Left forelimb (tissue), 1 donor: ENCODE measurements at places on chromosomes 3 and 15.

- DNase-seq: no peak
Observed at GRCh38 chr3:49004352-49005302, 2.6 kb upstream of the WDR6 start.

GRCh38 chr15:66231394-66232266, 21.9 kb downstream of the MEGF11 start:
- no peak for DNase-seq

DNA sequence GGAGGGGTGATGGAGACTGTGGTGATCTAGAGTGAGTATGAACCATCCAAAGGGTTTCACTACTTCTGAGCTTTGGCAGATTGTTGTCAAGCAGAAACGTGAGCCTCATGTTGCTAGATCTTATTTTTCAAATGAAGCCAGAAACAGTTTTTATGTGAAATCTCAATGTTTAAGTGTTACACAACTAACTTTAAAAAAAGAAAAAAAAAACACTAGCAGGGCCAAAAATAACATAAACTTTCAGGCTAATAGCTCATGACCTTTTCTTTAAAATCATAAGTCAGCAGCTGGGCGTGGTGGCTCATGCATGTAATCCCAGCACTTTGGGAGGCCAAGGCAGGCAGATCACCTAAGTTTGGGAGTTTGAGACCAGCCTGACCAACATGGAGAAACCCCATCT, 2.1 kb upstream of the HTR3D start:
- no peak for DNase-seq

DNA sequence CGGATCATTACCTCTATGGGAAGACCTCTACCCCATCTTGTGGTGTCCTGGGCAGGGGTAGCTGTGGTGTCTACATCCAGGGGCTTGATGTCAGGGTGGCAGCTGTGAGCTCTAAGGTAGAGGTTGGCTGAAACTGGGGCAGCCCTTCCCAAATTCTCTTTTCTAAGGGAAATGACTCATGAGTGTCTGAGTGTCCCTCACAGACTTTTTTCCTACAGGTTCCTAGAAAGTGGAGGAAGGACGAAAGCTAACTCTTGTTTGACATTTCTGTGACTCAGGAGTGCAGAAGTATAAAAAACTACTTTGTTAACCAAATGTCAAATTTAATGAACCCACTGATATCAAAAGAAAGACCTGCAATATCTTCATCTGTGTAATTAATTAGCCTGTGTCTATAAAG, 481.5 kb downstream of the PDCD6IP start:
- no peak for DNase-seq

GRCh38 chr15:96158938-96159337, 171.6 kb upstream of the NR2F2 start:
- no peak for DNase-seq

DNA sequence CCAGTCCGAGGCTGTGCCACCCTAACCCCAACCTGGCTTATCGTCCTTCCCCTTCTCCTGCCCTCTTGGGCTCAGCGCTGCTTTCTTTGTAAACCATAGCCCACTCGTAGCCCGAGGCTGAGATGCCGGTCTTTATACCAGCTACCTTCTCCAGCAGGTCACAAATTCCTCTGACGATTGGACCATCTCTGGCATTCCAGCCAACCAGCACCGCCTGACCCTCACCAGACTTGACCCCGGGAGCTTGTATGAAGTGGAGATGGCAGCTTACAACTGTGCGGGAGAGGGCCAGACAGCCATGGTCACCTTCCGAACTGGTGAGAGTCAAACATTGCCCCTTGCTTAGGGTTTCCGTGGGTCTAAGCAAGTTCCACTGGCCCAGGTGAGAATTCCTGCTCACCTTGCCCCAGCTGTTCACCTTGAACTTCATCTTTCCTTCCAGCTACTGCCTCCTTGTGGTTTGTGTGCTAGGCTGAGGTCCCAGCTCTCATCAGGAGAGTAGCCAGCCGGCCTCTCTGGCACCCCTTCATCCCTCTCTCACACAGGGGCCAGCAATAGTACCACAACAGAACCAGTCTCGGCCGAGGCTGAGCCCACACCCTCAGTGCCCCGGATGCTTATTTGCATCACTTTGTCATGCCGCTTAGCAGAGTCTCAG, 66.7 kb downstream of the BOC start:
- DNase-seq: peak; percentile 53

- no peak for DNase-seq
Observed at GRCh38 chr3:8953313-8953712, 10.0 kb downstream of the RAD18 start.

GRCh38 chr3:177196008-177196455, 1.2 kb downstream of the TBL1XR1 start:
- no peak for DNase-seq

DNA sequence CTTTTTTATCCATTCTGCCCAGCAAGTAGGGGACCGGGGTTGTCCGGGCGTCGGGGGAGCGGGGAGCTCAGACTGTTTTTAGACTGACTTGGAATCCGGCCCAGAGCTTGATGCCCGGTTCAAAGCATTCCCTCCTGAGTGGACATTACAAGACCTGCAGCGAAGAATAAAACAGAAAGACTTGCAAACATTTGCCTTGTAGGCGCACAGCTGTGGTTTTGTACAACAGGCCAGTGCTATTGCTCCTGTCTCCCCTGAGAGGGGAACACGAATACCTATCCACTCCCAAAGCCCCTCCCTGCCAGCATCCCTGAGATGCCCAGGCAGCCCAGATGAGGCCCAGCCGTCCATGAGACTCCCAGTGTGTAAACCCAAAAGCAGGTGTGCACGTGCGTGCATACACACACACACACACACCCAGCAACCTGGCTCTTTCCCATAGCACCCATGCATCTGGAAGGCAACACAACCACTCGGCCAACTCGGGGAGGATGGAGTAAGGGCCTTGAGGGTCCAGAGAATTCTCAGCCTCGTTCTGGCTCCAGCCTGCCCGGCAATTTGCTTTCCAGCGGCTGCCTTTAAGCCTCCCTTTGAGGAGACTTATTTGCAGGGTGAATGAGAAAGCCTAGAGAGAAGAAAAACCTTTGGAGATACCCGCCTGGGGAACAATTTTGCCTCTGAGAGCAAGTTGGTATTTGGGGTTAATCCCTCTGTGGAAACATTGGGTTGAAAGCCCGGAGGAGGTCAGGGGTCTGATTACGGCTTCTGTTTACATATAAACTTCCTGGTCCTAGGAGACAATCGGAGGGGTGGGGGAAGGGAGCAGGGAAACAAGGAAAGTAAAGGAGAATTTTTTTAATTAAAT, 161.0 kb upstream of the HES1 start:
- no peak for DNase-seq

DNA sequence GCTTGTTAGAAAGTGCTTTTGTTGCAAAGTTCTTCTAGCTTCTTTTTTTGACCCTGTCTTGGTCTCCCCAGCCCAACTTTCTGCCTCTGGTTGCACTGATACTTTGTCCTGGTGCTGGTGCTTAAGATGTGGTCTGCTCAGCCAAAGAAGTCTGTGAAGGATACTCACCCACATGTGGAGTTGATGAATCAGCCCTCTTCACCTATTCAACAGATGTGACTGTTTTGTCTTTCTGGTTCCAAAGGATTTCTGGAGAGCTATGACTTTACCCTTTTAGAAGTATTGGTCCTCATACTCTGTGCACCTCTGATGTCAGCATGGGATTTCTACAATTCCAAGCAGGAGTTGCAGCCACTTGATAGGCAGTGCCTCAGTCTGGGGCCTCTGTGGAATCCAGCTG, 84.1 kb downstream of the PCCB start:
- DNase-seq: no peak

- no peak for DNase-seq
Observed at GRCh38 chr3:78670094-78670493, 1097.7 kb downstream of the ROBO1 start.

DNA sequence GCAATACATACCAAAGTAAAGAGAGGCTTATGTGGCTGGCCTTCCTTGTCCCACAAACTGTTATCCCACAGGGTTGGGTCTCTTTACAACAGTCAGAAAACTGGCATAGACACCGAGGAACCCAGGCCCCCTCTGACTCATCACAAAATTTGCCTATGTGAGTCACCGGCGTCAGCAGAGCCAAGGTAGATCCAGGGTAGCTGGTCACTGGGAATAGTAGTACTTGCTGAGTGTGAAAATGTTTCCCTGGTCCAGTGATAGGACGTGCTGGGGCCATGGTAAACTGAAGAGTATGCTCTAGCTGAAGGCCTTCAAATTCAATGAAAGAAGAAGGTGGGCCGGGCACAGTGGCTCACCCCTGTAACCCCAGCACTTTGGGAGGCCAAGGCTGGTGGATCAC, 27.1 kb upstream of the SKIL start:
- DNase-seq: no peak

- no peak for DNase-seq
Observed at GRCh38 chr15:96338074-96338765, 7.7 kb downstream of the NR2F2 start.

DNA sequence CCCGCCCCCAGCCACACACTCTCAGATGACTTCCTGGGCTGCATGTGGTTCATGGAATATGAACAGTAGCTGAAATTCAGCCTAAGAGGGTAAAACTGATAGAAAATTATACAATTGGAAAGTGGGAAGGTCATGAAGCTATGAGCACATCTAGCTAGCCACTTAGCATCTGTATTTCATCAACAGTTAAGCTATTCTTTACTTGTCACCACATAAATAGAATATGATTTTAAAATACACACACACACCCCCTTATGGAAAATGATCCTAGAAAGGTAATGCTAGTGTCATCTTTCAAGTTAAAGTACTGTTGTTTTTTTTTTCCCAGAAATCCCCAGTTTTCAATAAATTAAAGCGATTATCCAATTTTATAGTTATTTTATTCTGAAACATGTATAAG, 3.6 kb downstream of the MAP4 start:
- DNase-seq: no peak

GRCh38 chr3:146226881-146227280, 24.0 kb downstream of the PLSCR4 start:
- no peak for DNase-seq

GRCh38 chr3:53171827-53172505, 11.0 kb downstream of the PRKCD start:
- DNase-seq: no peak

DNA sequence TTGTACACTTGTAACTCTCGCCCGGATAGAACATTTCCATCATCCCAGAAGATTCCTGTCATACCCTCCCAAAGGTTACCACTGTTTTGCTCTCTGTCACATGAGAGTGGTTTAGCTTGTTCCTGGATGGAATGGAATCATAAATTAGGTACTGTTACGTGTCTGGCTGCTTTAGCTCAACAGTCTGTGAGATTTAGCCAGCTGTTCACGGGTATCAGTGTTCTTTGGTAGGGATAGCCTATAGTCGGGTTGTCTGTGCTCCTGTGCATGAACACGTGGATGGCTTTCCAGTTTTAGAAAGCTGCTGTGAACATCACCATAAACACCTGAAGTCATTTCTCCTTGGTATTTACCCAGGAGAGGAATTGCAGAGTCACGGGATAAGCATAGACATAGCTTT, 58.2 kb upstream of the NR2C2 start:
- DNase-seq: no peak

DNA sequence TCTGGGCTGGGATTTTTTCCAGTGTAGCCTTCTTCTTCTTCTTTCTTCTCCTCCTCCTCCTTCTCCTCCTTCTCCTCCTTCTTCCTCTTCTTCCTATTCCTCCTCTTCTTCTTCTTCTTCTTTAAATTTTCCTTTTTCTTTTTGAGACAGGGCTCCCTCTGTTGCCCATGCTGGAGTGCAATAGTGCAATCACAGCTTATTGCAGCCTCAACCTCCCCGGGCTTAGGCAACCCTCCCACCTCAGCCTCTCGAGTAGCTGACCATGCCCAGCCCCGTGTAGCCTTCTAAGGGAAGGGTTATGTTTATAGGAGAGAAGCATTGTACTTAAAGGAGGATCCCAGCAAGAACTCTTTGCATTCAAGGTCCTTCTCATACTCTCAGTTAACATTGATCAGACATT, 24.0 kb upstream of the MYO1E start:
- DNase-seq: no peak
